ENCODE measurements at places on chromosomes 6 and 20. TPM values are rescaled to one million over a fixed set of nuclear protein-coding genes. Genes with fewer than 3 reads are reported as not detected.

DNA sequence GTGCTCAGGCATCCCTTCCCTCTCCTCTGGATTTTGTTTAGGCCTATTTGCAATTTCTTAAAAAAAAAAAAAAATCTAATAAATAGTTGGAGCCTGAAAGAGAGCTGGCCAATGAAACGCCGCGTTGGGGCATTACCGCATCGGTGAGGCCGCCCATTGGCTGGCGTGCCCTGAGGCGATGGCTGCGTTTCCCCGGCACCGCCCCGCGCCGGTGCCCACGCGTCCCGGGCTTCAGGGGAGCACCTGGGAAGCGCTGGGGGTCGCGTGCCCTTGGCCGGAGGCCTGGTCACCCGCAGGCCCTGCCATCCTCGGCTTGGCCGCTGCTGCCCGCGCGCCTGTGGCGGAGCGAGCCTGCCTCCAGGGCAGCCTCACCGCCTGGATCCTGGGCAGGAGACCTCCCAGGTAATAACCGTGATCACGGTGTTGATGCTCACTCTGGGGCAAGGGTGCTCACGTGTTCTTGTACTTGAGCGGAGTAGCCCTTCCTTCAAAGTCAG, 155.4 kb downstream of the NRN1 start:
- DNase-seq, result peak; percentile 18

The PRDM13 gene
- total RNA-seq, result not detected

GRCh38 chr6:93104195-93104817, 315.1 kb downstream of the EPHA7 start:
- peak; percentile 51 for DNase-seq

DNA sequence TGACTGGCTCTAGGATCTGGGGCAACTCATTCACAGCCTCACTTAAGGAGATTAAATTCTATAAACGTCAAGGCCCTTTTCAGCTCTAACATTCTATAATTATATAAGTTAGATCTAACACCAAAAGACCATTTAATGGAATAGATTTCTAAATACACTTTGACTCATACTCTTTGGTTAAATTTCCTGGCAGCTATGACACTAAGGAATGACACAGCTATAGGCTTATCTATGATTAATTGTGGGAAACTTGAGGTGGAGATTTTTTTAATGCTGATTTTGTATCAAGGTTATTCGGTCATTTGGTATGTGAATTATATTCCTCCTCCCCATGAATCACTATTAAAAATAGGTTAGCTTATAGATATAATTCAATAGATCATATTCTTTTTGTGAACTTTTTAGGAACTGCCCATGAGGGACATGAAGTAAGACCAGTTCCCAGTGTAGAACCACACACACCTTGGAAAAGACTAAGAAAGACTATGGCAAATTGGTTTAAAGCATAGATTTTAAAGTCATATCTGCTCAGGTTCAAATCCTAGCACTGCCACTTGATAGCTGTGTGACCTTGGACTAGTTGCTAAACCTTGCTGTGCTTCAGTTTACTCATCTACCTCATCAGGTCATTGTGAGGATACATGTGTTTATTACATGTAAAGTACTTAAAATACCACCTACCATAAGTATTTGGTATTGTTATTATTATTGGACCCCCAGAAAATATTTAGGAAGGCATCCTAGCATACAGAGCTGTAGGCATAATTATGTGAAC, 116.0 kb downstream of the CRYBG1 start:
- DNase-seq, result peak; percentile 90

DNA sequence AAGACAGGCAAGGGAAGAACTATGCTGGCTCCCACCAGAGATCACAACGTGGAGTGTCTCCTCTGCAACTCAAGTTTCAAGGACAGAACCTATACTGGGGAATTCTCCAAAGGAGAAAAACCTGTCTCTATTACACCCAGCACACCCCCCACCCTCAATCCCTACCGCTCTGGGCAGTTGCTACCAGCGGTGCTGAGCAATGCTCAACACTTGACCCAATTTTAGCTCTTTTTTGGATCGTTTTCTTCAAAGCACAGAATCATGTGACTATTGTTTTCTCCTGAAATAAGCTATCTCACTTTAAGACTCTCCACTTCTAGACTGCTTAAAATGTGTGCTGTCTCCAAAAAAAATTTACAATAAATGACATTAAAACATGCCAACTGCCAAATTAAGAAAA, 23.3 kb downstream of the MAP7 start:
- no peak for DNase-seq

The PRL gene
- total RNA-seq, result not detected

DNA sequence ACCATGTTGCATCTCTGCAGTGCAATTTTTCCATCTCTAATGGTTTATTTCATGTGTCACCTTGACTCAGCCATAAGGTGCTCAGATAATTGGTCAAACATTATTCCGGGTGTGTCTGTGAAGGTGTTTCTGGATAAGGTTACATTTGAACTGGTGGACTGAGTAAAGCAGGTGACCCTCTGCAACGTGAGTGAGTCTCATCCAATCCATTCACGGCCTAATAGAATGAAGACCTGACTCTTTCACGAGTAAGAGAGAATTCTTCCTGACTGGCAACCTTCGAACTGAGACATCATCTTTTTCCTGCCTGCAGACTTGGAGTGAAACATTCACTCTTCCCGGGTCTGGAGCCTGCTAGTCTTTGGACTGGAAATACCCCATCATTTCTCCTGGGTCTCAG, 77.1 kb upstream of the SLC22A23 start:
- DNase-seq, result no peak

The WFDC10B gene
- total RNA-seq, result not detected

DNA sequence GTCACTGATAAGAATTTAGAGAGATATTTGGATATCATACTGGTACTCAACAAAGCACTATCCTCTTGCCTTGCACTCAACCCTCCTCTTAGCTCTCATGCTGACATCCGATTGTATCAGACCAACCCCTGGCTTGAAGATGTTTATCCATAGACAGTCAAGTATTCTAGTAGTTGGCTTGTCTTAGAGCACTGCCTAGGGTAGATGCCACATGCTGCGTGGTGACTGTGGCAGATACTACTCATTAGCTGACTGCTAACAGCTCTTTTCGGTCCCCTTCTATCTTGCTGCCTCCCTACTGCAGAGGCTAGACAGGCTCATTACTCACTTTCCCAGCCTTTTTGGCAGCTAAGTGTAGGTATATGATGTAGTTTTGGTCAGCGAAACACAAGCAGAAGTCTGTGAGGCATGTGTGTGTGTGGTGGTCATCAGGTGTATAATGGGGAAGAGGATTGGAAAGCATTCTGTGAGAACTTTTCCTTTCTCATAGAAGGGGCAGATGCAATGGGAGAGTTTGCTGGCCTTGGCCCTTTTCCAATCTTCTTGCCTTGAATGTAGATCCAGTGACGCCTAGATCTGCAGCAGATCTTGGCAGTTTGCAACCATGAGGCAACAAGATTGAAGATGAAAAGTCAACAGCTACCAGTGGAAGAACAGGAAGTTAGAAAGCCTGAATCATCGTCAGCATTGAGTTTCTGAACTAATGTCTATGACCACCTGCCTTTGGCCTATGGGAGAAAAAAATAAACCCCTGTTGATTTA, 4.4 kb upstream of the IFNGR1 start:
- peak; percentile 78 for DNase-seq

The LSM2 gene
- total RNA-seq, result 23.1 TPM

DNA sequence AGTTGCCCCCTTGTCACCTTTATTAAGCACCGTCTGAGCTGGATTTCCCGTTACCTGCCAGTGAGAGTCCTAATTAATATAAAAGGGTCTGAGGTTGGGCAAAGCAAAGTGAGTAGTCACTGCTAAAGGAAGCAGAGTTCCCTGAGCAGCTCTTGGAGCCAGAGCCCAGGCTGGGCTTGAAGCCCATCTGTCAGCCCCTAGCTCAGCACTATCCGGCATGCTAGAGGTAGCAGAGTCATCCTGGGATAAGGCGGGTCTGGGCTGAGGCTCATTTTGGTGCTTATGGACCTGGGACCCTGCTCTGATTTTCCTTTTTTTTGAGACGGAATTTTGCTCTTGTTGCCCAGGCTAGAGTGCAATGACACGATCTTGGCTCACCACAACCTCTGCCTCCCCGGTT, 46.2 kb downstream of the ADNP start:
- no peak for DNase-seq

DNA sequence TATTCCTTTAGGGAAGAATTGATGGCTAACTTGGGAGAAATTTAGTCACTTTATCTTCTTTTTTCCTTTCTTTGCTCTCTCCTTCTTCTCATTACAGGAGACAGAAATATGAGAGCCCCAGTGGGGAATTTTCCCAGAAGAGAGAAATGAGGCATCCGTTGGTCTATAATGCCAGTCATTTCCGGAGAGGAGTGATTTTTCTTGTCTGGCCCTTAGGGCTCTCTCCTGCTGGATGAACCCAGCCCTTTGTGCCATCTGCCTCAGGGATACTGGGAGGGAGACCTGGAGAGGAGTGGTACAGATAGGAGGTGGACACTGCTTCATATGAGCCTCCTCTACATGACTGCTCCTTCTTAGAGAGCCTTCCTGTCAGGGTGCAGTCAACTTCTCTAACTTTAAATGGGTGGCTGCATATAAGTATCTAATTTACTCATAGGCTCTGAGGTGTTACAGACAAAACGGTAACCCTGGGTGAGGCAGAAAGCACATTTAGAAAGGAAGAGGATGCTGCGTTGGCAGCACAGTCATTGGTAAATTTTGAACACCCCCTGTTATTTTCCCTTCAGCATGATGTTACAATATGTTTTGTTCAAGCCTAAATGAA, 21.9 kb downstream of the RIMS1 start:
- DNase-seq, result no peak

DNA sequence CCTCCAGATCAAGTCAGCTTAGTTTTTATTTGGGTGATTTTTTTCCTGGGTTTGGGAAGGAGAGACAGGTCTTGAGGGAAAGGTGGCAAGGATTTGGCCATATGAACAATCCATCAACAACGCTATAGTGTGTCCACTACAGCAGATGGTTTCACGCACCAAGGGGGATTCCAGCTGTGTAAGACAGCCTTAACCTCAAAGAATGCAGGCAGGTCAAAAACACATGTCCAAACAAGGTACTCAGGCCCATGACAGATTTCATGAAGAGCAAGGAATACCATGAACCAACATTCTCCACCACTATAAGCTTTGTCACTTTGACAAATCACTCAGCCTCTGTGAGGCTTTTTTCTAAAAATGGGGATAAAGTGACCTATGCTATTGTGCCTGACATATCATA, 2.0 kb downstream of the AIF1 start:
- no peak for DNase-seq
